ENCODE measurements at places on chromosomes 3 and 15.

DNA sequence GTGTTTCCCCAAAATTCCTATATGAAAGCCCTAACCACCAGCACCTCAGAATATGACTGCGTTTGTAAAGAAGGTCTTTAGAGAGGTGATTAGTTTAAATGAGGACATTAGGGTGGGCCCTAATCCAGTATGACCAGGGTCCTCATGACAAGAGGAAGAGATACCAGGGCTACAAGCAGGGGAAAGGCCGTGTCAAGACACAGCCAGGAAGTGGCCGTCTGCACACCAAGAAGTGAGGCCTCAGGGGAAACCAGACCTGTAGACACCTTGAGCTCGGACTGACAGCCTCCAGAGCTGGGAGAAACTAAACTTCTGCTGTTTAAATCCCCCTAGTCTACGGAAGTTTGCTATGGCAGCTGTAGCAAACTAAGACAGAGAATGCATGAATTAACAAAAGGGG is 14.2 kb downstream of the KIF7 start:
- no peak for DNase-seq

GRCh38 chr3:28018925-28019718 is 222.3 kb upstream of the CMC1 start:
- no peak for DNase-seq

GRCh38 chr3:137669519-137670060 is 94.5 kb upstream of the SOX14 start:
- no peak for DNase-seq

DNA sequence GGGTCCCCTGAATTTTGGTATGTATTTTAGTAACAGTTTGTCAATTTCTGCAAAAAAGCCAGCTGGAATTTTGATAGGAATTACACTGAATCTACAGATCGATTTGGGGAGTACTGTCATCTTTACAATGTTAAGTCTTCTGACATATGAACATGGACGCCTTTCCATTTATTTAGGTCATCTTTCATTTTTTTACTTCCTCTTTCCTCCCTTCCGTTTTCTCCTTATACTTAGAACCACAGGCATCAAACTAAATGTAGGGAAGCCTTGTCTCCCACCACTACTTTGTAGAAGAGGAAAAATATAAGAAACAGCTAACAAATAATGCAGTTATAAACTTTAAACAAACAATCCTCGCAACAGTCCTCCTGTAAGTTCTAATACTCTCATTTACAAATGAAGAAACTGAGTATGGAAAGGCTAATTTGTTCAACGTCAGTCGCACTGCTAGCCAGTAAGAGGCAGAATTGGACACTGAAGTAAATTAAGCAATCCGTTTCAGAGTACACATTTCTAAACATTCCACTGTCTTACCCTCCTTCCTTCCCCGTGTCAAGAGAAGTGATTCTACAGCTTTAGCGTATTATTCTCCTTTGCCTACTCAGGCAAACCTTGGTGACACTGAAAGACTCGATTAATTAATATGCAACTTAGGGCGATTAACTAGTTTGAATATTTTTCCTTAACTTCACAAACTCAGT is 25.6 kb downstream of the RHOA start:
- no peak for DNase-seq

- DNase-seq = no peak
These were observed 17.2 kb downstream of the RASGRP1 start for GRCh38 chr15:38547255-38547997.

- DNase-seq = no peak
These were observed 97.1 kb upstream of the PRR20G start for GRCh38 chr3:127384717-127385539.

DNA sequence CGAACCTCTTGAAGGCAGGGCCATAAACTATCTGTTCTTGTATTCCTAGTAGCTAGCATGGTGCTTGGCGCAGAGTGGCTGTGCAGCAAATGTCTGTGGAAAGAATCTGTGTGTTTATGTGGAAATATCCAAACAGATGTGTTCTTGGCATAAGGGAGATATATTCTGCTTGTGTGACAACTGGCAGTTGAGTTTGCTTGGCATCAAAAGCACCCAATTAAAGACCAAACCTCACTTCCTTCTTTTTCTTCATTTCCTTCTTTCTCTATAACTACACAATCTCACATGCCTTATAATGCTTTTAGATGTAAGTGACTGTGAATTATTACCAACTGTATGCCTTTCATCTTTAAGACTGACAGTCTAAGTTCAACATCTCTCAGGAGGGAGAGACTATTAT is 296.5 kb downstream of the SLC9A9 start:
- no peak for DNase-seq

GRCh38 chr3:43284171-43284570 is 2.2 kb upstream of the SNRK start:
- no peak for DNase-seq

DNA sequence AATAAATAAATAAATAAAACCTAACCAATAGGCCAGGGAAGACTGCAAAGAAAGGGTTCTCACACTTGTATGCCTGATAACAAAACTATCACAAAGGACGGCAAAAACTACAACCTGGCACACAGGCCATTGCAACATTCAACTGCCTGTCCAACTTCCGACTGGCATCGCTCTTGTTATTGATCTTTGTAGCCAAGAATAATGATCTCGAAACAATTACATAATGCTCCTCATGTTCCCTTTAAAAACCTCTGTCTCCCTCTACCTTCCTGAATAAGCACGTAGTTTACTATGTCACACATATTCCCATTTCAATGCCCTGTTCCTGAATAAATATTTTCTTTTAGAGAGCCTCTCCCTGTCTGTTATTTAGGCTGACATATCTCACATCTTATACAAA is 74.3 kb downstream of the B3GNT5 start:
- no peak for DNase-seq

GRCh38 chr15:55796321-55796965 is 53.5 kb upstream of the PRTG start:
- DNase-seq = no peak

DNA sequence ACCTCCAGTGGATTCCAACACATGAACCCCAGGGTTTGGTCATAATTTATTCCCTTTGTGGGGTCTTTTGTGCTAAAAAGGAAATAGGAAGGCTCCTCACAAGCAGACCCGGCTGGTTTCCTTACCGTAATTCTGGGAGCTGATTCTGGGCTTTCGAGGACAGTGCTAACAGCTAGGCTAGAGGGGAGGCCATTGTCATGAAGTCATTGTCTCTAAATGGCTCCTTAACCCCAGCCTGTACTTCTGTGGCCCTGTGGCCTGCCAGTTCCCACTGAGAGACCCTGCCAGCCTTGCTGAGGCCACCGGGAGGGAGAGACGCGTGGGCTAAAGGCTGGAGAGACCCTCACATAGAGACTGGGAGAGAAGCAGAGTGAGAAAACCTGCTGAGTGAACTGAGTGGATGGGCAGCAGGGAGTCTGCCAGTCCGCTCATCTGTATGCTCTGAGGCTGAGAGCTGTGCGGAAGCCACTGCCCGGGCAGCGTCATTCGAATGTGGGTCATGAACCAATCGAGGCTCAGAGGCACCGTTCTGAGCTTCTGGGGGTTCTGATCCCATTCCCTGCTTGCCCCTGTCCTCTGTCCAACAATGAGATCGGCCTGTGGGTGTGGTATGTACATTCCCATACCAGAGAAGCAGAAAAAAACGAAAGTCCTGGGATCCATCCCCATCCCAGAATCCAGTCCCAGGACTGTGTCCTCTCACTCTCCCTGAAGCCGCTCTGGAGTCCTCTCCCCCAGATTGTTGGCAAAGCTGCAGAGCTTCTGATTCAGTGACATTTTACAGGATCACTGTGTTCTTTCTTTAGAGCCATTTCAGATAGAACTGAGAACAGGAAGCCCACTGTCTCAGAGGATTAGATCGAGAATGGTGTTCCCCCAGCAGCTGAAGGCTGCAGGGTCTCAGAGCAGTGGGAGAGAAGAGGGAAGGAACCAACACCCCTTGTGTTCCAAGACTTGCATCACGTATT is 21.3 kb upstream of the DGKG start:
- DNase-seq = no peak

- DNase-seq = no peak
These were observed 87.9 kb downstream of the EFL1 start for GRCh38 chr15:82174471-82175235.

- DNase-seq = peak; percentile 61
These were observed 993 bp upstream of the SIAH2 start for GRCh38 chr3:150763841-150764483.

DNA sequence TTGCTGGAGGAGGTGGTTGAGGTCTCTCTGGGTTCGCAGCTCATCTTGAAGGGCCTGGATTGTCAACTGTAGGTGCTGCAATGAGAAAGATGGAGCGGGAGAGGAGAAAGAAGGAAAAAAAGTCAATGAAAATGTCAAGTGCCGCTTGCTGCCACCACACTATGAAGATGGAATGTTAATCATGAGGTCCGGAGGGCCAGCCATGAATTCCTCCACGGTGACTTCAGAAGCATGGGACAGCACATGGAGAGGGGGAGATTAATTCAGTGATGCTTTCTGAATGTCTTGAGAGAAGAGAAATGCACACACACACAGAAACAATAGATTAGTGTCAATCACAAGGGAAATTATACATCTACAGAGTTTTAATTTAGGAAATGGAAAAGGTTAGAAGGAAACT is 171.9 kb downstream of the ERC2 start:
- DNase-seq = no peak

DNA sequence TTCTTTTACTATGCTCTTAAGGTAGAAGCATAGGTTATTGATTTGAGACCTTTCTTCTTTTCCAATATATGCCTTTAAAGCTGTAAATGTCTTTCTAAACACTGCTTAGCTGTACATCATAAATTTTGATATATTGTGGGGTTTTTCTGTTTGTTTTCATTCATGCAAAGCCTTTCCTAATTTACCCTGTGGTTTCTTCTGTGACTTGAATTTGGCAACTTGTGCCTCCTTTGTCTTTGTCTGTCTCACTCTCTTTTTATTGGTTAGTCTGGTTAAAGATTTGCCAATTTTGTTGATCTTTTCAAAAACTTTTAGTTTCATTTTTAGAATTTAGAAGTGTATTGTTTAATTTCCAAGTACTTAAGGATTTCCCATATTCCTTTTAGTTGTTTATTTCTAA is 343.1 kb downstream of the OXSM start:
- no peak for DNase-seq

GRCh38 chr3:71726146-71726545 is 944 bp upstream of the EIF4E3 start:
- DNase-seq = no peak

DNA sequence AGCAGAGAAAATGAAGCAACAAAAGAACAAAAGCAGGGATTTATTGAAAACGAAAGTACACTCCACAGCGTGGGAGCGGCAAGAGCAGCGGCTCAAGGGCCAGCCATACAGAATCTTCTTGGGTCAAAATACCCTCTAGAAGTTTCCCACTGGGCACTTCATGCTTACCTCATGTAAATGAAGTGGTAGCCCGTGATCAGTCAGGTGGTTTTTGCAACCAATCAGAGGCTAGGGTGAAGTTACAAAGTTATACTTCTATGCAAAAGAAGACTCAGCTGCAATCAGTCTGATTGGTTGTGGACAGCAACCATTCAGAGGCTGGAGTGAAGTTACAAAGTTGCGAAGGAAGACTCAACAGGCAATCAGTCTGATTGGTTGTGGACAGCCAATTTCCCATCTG is 37.8 kb upstream of the TRH start:
- peak; percentile 26 for DNase-seq

DNA sequence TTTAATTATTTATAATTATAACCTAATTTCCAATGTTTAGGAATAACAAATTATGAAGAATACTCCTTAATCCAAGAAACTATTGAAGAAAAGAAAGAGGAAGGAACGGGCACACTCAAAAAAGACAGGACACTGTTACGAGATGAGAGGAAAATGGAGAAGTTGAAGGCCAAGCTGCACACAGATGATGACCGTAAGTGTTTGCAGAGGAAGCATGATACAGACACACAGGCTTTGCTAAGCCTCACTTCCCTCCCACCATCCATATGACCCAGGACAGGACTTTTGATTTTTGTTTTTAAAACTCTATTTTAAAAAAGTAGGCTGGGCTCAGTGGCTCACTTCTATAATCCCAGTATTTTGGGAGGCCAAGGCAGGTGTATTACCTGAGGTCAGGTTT is 389.4 kb upstream of the TPM1 start:
- DNase-seq = no peak

DNA sequence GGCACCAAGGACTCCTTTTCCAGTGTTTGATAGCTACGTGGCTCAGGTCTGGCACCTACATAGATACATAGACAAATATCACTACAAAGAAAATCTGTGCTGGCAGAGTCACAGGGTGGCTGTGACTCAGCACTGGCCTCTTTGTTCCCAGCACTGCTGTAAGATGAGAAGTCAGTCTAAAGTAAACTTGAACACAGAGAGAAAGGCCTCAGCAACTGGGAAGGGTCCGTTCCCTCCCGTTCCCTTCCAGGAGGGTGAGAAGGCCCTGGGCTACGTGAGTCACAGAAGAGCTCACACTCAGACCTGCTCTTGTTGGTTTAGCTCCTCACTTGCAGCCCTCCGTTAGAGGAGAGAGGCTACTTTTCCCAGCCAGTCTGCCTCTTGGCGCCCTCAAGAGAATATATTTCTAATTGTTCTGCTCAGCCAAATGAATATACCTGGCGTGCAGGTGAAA is 23.1 kb downstream of the ANXA2 start:
- peak; percentile 95 for DNase-seq

GRCh38 chr3:109025896-109026295 is 72.2 kb upstream of the GUCA1C start:
- no peak for DNase-seq

GRCh38 chr15:91572110-91572509 is 281.4 kb upstream of the SLCO3A1 start:
- DNase-seq = no peak

DNA sequence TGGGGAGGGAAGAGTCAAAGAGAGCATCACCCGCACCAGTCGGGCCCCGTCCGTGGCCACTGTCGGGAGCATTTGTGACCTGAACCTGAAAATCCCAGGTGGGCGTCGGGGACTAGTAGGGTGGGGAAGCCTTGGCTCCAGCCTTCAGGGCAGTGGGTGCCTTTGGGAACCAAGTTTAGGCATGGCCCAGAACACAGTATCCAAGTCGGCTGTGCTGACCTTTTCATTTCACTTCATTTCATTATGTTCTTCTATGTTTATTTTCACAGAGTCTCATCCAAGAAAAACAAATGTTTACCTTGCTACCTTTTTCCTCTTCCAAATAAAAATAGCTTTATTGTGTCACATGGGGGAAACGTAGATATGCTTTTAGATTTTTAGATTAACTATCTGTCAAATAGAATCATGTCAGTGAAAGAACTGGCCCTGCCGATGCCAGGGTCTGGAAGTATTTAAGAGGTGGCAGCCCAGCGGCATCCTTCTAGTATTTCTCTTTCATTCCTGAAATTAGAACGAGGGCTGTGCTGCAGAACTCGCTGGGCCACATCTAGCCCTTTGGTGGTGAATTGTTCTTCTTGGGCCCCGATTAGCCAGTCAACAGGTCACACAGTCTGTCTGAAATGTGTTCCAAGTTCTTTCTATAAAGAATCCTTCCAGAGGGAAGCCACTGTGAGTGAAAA is 60.5 kb downstream of the DNASE1L3 start:
- DNase-seq = no peak

GRCh38 chr3:50588759-50589433 is 19.6 kb downstream of the HEMK1 start:
- no peak for DNase-seq

GRCh38 chr3:122057671-122058070 is 2.5 kb downstream of the CD86 start:
- DNase-seq = no peak
